Activated naive CD8-positive, alpha-beta T cell treated with anti-CD3 and anti-CD28 coated beads, Interleukin-2, amount 10 ng/mL, durations not matched to agents 7 days and 5 days (primary cell): ENCODE measurements at places on chromosomes 1 and 21. TPM values are rescaled to one million over a fixed set of nuclear protein-coding genes. Genes with fewer than 3 reads are reported as not detected.

DNA sequence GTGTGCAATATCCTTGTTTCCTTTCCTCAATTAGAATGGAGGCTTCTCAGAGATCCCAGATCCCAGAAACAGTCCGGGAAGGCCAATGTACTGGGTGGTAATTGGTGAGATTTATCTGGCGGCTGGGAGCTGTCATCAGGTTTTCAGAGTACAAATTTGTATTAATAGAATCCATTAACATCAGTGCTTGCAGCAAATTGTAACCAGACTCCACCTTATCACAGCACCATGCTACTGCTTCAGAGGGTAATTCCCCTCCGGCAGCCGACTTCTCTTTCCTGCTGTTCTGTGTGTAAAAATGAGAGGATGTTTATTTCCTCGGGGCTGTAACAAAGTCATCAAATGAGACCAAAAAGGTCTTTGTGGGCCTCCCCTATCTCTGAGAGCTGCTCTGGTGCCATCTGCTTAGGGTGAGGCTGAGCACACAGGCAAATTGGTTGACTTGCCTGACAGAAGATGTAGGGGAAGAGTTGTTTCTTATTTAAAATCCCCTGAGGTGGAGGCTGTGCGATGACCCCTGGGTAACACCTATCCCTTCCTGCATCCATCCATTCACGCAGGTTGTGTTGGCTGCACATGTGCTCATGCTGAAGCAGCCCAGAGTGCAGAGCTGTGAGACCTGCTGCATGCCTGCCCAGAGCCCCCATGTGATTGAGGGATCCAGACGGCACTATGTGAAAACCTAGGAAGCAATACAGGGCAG, 19.2 kb downstream of the NFASC start:
- no peak for DNase-seq

DNA sequence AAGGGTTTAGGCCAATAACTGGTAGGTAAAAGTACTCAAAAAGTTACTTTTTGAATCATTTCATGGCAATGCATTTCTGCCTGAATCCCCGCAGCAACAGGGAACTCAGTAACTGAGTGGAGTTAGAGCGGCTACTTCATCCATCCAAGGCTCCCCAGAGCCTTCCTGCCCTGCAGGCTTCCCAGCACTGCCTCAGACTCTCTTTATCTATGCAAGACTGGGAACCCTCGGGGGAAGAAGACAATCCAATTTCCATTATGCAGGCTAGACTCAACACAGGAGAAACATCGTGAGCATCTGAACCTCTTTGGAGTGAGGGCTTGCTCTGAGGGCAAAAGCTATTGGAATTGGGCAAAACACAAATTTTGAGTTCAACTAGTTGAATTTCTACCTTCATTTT, 23.1 kb downstream of the ZMYND12 start:
- DNase-seq = no peak

- DNase-seq = no peak
These were observed 10.6 kb upstream of the EXO1 start for GRCh38 chr1:241837416-241837815.

DNA sequence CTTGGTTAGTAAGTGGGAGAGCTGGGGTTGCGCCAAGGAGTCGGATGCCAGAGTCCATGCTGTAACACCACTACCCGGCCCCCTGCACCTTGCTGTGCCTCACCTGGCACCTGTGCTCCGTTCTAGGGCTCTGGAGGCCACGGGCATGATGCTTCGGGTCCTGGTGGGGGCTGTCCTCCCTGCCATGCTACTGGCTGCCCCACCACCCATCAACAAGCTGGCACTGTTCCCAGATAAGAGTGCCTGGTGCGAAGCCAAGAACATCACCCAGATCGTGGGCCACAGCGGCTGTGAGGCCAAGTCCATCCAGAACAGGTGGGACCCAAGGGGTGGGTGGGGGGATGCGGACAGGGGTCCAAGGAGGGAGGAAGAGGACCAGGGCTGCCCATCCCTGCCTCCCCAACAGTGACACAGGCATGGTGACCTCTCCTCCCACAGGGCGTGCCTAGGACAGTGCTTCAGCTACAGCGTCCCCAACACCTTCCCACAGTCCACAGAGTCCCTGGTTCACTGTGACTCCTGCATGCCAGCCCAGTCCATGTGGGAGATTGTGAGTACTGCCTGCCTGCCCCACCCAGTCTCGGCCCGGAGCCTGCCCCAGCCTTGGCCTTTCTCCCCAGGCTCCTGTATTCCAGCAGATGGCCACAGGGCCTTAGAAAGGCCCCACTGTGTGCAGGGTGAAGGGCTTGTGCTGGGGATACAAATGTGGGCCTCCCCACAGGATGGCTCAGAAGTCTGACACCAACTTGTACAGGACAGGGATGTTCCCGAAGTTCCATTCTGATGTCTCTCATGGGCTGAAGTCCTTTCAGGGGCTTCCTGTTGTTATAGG, 9.6 kb upstream of the HTR6 start:
- no peak for DNase-seq

- DNase-seq = peak; percentile 21
These were observed 2.0 kb upstream of the INPP5B start for GRCh38 chr1:37948841-37949240.

DNA sequence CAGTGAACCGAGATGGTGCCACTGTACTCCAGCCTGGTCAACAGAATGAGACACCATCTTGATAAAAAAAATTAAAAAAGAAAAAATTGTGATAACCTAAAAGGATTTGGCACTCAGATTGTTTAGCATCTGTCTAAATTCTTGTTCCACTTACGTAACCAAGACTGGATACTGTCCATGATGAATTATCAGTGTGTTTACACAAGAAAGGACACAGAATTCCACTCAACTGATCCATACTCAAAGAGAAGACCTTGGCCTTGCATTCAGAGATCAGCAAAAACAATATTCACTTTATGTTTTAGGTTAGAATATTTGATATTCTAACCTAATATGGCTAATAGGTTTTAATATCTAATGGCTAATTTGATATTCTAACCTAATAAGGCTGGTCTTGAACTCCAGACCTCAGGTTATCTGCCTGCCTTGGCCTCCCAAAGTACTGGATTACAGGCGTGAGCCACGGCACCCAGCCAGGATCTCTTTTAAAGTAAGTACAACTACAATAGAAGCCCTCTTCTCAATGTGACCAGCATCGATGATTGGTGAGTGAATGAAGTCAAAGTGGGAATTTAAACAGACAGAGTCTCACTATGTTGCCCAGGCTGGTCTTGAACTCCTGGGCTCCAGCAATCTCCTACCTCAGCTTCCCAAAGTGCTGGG, 43.1 kb upstream of the COX20 start:
- no peak for DNase-seq

DNA sequence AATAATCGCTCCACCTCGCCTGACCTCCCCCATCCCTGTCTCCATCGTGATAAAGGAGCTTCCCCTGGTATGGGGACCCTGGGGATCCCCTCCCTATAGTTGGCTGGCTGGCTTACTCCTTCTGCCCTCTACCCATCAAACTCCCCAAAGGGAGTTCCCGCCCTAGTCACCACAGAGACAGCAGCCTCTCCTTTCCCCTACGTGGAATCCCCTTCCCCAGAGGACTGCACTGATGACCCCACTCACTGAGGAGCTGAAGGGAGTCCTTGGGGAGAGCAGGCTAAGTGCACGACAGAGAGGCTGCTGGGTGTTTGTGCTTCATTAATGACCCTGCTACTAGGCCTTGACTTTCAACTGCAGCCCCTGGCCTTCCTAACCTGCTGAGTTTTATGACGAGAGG, 1.9 kb downstream of the CADM3 start:
- DNase-seq = no peak

The AKNAD1 gene
- not detected for total RNA-seq

The VHLL gene
- total RNA-seq = not detected

- no peak for DNase-seq
These were observed 47.9 kb downstream of the CDC7 start for GRCh38 chr1:91548376-91549040.

- no peak for DNase-seq
These were observed 129.9 kb downstream of the ZNF281 start for GRCh38 chr1:200279810-200280411.

GRCh38 chr1:206782448-206782847, 10.2 kb upstream of the IL10 start:
- no peak for DNase-seq

The TEDDM1 gene
- total RNA-seq = not detected

The COL24A1 gene
- total RNA-seq = not detected

DNA sequence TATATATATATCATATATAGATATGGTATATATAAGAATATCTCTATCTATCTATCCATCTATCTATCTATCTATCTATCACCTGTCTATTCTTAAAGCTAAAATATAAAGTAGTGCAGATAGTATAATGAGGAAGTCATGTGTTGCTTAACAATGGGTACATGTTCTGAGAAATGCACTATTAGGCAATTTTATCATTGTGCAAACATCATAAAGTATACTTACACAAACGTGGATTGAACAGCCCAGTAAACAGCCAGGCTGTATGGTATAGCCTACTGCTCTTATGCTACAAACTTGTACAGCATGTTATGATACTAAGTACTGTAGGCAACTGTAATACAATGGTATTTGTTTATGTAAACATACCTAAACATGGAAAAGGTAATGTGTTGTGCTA, 621.0 kb upstream of the NCAM2 start:
- DNase-seq = no peak

GRCh38 chr1:30892671-30893073, 15.9 kb downstream of the SDC3 start:
- no peak for DNase-seq

The BGLAP gene
- 3.3 TPM for total RNA-seq

- no peak for DNase-seq
These were observed 16.1 kb upstream of the EDARADD start for GRCh38 chr1:236377832-236378535.
